ENCODE measurements at places on chromosomes 4 and X.

GRCh38 chr4:34486461-34487363 is 1757.6 kb downstream of the ARAP2 start:
- no peak for DNase-seq

- DNase-seq, result no peak
These were observed 75.4 kb downstream of the ZAR1 start for GRCh38 chr4:48565362-48566033.

GRCh38 chr4:44421330-44422065 is 27.1 kb downstream of the KCTD8 start:
- no peak for DNase-seq

GRCh38 chr4:2281575-2282343 is 19.9 kb upstream of the MXD4 start:
- no peak for DNase-seq

DNA sequence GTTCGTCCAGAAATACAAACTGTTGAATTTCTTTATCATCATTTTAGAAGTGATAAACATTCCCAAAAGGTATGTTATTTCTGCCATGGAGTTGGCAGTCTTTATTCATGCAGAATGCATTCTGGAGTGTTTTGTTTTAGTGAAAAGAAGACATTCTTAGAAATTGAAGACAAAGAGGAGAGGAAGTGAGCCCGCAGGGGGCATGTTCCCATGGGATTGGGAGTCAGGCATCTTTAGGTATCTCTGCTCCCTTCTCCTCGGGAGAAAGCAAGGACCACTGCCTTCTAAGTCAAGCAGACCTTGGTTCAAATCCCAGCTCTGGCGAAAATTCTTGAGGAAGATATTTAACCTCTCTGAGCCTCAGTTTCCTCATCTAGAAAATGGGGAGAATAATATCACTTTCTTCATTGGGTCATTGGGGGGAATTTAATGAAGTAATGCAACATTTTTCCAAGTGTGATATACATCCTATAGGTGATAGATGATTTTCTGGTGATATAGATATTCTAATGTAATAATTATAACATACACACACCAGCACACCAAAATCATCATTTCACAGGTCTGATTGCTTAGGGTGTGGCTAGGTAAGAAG is 26.5 kb upstream of the CHRNA9 start:
- no peak for DNase-seq
